ENCODE measurements at places on chromosomes 4 and X. TPM values are rescaled to one million over a fixed set of nuclear protein-coding genes. Genes with fewer than 3 reads are reported as not detected.

Gene TMEM156
- 21.3 TPM for total RNA-seq

Gene BTK
- not detected for total RNA-seq

Gene ATOH1
- not detected for total RNA-seq

Gene GNRHR
- total RNA-seq = not detected

Gene PASD1
- not detected for total RNA-seq

All from A549 treated with dexamethasone at 1 μM for 4 hours (cell line).